ENCODE measurements at places on chromosomes 4 and X.

- no peak for DNase-seq
These were observed 106.8 kb downstream of the FAT4 start for GRCh38 chr4:125421547-125421946.

DNA sequence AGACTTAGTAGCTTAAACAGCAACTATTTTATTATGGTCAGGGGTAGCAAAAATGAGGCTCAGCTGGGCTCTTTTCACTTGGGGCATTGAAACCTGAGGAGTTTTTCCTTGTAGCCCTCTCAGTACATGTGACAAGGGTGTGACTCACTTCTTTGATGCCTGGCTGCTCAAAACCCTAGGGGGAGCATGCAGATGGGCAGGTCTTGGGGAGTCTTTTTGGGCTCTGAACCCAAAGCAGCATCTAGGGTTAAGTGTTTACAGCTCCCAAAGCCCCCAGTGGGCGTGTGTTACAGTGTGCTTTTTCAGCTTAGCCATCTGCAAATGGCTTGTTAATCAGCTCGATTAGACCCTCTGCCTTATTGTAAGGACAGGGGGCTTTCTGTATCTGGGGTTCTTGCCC is 1752.7 kb downstream of the PCDH7 start:
- no peak for DNase-seq

GRCh38 chr4:40190465-40190864 is 6.4 kb upstream of the RHOH start:
- DNase-seq, result no peak

GRCh38 chr4:101851672-101852071 is 61.1 kb downstream of the BANK1 start:
- no peak for DNase-seq

GRCh38 chr4:106601519-106601918 is 232.9 kb upstream of the GIMD1 start:
- no peak for DNase-seq

- DNase-seq, result no peak
These were observed 106.0 kb downstream of the TBCK start for GRCh38 chr4:106210021-106210420.

DNA sequence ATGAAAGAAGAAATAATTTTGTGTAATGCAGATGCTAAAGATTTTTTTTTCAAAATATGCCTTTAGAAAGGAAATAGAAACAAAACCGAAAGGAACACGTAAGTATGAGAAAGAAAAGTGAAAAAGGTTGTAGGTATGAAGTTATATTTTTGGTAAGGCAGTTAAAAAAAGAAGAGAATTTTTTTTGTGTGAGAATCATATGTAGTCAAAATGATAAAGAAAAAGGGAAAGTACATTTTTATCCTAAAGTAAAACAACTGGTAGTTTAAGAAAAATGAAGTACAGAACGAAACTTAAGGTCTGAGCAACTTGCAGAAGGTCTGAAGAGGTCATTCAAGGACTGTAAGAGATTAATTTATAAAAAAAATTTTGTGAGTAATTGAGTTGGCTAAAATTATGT is 164.0 kb upstream of the TRAM1L1 start:
- no peak for DNase-seq

DNA sequence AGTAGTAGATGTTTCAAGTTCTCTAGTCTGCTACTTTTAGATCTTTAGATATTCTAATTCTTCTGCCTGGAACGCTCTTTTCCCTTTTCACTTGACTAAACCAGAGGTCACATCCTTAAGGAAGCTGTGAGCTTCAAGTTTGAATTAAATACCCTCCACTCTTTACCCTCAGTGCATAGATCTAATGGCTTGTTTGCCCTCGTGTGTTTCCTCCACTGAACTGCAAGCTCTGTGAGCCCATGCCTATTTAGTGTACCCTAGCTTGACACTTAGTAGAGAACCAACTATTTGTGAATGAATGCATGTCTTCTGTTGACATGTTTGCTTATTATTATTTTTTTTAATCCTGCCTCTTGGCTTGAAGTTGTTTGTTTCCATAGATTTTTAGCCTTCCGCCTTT is 138.3 kb downstream of the PDE5A start:
- no peak for DNase-seq

GRCh38 chrX:126489116-126489695 is 63.4 kb downstream of the DCAF12L1 start:
- no peak for DNase-seq

DNA sequence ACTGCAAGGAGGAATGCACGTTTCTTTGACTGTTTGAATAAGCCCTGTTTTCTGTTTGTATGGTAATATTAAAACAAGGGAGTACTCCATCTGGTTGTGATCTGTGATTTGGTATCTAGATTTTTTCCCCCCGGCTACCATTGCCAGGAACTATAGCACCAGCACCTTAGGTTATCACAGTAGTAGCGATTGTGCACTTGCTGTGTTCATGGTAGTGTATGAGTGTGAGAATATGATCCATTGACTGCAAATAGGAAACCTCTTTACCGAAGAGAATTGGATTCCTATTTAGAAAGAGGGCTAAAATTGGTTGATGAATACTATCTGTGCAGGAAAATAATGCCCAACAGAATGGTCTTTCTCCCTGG is 69.9 kb downstream of the LARP7 start:
- no peak for DNase-seq

DNA sequence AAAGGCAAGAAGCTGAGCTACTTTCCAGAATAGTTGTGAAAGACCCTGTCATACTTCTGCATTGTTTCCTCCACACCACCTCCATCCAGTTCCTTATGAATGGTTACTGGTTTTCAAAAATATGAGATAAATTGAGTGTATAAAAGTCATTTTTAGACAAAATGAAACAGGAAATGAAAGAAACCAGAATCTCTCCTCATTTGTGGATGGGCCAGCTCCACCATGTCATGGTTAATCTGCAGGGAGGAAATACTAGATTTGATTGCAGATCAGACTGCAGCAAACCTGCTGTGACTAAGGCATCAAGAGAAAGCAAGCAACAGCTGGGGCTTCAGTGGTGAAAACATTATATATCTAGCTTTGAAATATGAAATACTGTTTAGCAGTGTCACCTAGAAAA is 23.8 kb downstream of the F9 start:
- DNase-seq, result no peak

GRCh38 chr4:42083816-42084215 is 68.6 kb downstream of the BEND4 start:
- no peak for DNase-seq

GRCh38 chr4:76156635-76157034 is 8.4 kb upstream of the NUP54 start:
- DNase-seq, result no peak

- DNase-seq, result no peak
These were observed 34.8 kb downstream of the PHOX2B start for GRCh38 chr4:41713768-41714167.

GRCh38 chrX:18297251-18297650 is 57.2 kb downstream of the SCML2 start:
- no peak for DNase-seq

GRCh38 chr4:11614426-11614825 is 185.7 kb upstream of the HS3ST1 start:
- no peak for DNase-seq

DNA sequence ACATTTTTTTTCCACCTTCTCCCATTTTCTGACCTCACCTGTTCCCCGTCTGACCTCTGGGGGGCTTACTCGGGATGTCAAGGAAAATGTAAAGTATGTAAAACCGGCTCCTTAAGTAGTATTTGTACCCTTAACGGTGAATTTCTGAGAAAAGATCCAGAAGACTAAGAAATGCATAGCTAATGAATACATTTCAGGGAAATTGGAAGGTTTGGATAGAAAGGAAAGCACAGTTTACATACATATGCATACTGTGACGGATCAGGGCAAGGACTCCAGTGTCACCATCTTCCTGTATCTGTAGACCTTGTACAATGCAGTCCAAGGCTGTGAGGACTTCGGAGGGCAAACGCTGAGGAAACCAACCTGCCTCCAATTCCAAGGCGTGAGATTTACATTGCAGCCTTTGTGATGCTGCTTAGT is 2185.9 kb upstream of the TENM3 start:
- no peak for DNase-seq

DNA sequence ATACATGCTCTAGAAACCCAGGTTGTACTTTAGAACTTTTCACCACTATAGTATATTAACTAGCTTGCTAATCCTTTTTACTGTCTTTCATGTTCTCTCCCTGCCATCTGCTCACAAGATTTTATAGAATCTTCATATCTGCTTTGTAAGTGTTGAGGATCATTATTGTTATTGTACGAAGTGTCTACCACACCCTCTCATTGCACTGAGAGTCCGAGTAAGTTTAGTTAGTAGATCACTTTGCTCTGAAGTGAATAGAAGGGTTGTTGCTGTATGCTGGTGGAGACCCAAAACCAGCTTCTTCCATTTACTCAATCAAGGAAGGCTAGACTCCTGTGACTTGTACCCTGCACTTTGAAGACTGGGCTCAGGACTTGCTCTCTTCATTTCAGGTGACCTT is 17.1 kb downstream of the GAB1 start:
- DNase-seq, result no peak

DNA sequence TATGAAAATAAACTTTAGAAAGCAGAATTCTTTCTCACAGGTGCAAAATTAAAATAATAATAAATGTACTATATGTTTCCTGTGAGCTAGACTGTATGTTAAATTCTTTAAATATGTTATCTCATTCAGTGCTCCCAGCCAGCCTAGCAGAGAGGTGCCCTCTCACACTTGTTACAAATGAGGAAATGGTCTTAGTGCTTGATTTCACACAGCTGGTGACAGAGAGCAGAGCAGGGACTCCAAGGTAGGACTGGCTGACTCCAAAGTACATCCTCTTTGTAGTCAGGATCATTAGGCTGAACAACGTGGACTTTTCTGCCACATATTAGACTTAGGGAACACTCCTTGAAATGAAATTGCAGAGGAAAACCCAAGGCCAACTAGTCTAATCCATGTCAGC is 72.0 kb upstream of the HHIP start:
- DNase-seq, result no peak

DNA sequence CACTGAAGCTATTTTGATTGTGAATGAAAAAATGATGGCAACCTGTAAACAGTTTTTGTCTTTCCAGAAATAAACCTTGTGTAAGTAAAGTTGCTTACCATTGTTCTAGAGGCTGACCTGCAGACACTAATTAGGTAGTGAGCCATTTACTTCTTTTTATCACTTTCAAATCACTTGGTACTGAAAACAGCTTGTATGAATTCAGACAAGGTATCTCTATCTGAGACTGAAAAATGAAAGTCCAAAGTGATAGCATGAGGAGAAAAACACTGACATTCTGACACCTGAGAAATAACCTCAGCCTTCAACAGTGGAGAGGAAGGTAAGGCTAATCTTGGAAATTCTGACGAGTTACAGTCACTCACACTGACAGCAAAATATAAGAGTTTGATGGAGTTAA is 238.8 kb downstream of the GPC3 start:
- no peak for DNase-seq

DNA sequence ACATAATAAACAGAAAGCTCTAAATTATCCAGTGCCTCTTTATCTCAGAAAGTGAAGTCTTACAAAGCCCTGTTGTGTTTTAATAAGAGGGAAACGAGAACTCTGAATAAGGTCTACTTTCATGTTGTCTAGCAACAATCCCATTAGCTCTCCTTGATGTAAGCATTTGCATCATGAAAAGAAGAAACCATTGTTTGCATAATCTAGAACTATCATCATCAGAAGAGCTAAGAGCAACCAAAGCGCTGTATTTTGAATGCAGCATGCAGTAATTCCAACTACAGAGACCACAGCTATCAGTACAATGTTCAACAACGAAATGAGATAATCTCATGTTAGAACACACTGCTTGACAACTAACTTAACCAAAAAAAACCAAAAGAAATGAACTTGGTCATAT is 257.1 kb downstream of the CAMK2D start:
- DNase-seq, result no peak

- no peak for DNase-seq
These were observed 29.1 kb downstream of the RAB33B start for GRCh38 chr4:139483000-139483399.

- peak; percentile 72 for DNase-seq
These were observed 36.8 kb upstream of the SPANXN2 start for GRCh38 chrX:143757375-143757774.

DNA sequence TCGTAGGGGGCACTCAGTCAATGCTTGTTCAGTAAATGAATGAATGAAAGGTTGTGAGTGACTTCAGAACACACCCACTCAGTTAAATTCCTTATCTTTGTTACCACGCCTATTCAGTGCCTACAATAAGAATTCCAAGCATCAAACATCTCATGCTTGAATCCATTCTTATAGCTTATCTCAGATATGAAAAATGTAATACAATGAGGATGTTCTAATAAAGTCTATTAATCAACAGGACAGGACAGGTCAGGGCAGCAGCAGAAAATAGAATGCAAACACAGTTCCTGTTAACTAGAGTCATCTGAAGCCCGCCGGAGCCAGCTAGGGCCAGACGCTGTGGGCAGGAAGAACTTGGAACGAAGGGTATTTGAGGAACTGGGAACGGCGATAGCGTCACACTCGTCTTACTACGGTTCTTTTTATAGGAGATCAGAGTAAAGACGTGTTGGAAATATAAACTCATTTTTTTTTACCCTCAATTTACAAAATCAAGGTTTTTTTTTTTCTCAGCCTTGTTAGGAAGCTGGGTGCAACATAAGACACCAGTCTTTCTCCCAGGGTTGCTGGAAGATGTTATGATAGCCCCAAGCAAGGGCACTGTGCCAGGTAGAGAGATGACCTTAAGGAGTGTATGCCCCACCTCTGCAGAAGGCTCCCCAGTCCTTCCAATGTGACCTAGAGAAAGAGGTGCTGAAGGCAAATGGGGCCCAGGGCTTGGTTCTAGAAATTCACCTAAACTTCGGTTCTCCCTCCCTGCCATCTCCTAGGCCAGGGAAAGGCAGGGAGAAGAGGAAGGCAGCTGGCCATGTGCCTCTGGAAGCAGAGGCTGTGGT is 48.3 kb downstream of the SEL1L3 start:
- DNase-seq, result no peak

DNA sequence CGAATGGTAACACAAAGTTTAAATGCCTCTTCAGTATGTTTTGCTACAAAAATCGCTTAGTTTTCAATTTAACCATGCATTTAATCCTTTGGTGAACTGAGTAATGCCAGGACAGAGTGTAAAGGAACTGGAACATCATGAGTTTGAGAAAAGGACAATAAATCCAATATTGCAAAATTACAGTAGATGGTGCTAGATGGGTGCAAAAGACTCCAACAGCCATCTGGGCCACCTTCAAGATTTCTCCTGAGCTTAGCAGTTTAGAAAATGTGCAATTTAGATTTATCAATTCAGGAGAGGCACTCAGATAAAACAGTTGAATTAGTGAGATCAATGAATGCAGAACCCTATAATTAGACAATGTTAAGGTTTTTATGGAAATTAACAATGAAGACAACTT is 33.2 kb upstream of the MID1IP1 start:
- no peak for DNase-seq

DNA sequence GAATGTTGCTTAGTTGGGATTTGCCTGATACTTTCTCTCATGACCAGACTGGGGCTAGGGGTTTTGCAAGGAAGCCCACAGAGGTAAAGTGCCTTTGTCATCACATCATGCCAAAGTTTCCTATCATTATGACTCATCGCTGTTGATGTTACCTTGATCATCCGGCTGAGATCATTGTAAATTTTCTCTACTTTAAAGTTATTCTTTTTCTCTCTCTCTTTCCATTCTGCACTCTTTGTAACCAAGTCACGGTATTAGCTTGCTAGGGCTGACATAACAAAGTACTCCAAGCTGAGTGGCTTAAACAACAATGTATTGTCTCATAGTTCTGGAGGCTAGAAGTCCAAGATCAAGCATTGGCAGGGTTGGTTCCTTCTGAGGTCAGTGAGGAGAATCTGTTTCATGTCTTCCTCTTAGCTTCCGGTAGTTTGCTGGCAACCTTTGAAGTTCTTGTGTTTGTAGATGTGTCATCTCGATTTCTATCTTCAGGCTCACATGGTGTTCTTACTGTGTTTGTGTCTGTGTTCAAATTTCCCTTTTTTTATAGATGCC is 113.0 kb downstream of the DTHD1 start:
- DNase-seq, result no peak

Data from ecto neural progenitor cell (in vitro differentiated cells).